Inflammatory macrophage treated with lipopolysaccharide for 4 hours (primary cell): ENCODE measurements at places on chromosomes 6 and 20.

DNA sequence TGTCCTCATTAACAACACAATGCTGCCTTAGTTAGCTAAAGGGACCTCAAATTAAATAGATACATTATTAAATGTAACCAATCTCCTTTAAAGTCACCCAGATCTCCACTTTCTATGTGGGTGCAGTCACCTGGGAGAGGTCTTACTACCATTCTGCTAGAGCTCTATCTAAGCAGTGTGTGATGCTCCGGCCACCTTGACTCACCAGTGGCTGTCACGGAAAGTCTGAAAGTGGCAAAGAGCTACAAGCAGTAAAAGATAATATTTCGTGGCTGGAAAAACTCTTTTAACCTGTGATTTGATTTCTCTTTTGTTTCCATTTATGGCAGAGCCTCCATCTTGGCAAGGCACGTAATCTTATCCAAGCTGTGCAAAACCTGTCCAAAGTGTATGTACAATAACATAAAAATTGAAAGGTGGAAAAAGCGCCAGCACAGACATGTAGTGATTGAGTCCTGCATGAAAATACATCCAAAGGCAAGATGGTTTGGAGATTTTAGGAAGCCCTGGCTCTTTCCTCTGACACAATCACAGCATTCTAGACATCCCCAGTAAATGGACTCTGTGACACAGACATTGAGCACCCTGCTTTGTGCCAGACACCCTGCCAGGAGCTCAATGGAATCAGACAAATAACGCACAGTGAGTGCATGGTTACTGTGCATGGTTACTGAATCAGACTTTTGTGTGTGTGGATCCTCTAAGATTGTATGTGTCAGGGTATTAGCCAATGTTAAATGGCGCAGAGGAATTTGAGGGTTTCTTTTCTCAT lies 116.6 kb downstream of the ADAT2 start:
- DNase-seq: no peak

DNA sequence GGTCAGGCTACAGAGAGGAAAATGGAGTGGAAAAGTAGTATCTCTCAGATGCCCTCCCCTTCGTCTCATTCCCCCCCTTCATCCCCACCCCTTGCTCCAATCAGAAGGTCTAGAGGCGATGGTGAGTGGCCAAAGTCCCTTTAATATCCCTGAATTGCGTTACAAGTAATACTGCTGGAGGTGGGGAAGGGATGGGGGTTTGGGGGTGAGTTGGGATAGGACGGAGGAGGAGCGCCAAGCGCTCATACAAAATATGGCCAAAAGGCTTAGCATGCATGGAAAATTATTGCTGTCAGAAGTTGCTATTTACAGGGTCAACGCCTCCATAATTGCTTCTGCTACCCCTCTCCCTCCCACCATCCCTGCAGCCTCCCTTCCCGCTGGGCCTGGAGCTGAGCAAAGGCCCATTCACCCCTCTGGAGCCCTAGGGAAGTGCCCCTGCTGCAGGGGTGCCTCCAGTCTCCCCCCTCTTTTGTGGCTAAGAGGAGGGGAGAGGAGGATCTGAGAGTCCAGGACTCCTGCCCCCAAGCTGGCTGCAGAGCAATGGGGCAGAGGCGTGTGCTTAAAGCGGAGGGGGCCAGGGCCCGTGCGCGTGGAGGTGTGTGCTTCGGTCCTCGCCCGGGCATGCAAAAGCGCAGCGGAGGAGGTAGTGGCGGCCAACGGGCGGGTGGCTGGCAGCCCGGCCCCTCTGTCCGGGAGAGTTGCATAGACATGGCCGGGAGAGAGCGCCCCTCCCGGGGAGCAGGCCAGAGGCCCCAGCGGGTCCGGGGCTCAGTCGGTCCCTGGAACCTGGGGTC lies 8.7 kb upstream of the SRXN1 start:
- no peak for DNase-seq

DNA sequence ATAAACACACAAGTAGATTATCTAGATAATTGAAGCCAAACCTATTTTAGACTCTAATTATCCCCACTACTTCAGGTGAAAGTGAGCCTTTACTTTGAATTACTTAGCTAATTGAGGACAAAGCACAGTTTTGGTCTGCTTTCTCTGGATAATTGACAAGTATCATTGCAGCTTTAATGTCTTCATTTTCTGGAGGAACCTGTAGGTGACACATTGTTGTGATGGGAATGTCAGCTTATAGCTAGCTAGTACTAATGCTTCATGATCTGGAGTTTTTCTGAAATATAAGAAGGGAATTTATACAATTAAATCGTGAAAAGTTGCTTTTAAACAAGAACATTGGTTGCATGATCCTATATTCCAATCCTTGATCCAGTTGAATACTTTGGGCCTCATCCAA lies 319.3 kb upstream of the CITED2 start:
- no peak for DNase-seq

DNA sequence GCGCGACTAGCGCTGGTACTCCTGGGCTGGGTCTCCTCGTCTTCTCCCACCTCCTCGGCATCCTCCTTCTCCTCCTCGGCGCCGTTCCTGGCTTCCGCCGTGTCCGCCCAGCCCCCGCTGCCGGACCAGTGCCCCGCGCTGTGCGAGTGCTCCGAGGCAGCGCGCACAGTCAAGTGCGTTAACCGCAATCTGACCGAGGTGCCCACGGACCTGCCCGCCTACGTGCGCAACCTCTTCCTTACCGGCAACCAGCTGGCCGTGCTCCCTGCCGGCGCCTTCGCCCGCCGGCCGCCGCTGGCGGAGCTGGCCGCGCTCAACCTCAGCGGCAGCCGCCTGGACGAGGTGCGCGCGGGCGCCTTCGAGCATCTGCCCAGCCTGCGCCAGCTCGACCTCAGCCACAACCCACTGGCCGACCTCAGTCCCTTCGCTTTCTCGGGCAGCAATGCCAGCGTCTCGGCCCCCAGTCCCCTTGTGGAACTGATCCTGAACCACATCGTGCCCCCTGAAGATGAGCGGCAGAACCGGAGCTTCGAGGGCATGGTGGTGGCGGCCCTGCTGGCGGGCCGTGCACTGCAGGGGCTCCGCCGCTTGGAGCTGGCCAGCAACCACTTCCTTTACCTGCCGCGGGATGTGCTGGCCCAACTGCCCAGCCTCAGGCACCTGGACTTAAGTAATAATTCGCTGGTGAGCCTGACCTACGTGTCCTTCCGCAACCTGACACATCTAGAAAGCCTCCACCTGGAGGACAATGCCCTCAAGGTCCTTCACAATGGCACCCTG lies 1.6 kb downstream of the TPBG start:
- DNase-seq: no peak

DNA sequence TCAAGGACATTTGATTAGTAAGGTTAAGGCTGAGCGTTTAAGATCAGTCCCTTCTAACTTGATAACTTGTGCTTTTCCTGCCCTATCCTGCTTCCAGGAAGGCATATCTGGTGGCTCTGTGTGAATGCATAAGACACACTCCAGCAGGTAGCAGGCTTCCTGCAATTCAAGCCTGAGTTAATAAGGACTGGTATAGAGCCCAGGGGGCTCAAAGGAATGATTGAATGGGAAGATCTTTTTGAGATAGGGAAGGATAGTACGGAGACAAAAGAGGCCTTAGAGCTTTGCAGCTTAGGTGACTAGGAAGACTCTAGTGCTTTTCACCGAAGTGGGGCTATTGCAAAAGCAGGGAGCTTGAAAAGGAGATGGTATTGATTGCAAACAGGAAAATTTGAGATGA lies 307.1 kb downstream of the GRIK2 start:
- no peak for DNase-seq

- no peak for DNase-seq
These were observed 81.9 kb upstream of the IYD start for GRCh38 chr6:150286912-150287311.

DNA sequence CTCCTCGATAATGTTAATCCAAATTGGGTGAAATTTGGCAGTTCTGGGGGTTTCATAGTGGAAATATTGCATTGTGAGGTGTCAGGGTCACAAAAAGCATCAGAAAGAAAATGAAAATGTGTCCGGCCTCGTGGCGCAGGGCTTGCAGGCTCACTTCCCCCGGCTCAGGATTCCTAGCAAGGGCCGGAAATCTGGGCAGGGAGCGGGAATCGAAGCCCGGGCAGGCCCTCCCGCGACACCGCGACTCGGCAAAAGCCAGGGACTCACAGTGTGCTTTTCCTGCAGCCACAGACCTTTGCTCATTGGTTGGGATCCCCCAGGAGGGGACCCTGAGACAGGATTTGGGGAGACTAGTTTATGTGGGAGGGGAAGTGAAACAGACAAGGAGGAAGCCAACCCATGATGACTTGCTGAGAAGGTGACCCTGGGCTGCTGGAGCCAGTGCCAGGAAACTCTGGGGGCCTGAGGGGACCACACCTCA lies 847 bp upstream of the CD93 start:
- DNase-seq: peak; percentile 64

GRCh38 chr6:157688960-157689599 lies 134.0 kb upstream of the SNX9 start:
- DNase-seq: no peak

GRCh38 chr20:6819599-6819998 lies 52.1 kb downstream of the BMP2 start:
- DNase-seq: no peak

DNA sequence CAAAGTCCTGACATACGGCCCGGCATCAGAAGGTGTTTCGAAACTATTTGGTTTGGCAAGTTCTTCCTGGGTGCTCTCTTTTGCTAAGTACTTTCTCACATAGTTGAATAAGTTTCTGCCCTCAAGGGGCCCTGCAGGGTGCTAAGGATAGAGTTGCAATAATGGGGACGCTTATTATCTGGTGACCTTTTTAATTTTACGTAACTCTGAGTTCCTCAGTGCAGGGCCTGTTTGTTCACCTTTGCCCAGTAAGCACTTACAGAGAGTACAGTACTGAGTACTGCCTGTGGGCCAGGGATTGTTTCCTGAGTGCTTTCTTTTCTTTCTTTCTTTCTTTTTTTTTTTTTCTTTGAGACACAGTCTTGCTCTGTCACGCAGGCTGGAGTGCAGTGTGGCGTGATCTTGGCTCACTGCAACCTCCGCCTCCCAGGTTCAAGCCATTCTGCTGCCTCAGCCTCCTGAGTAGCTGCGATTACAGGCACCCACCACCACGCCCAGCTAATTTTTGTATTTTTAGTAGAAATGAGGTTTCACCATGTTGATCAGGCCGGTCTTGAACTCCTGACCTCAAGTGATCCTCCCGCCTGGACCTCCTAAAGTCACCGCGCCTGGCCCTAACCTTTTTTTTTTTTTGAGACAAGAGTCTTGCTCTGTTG lies 4.5 kb upstream of the PXMP4 start:
- peak; percentile 61 for DNase-seq

DNA sequence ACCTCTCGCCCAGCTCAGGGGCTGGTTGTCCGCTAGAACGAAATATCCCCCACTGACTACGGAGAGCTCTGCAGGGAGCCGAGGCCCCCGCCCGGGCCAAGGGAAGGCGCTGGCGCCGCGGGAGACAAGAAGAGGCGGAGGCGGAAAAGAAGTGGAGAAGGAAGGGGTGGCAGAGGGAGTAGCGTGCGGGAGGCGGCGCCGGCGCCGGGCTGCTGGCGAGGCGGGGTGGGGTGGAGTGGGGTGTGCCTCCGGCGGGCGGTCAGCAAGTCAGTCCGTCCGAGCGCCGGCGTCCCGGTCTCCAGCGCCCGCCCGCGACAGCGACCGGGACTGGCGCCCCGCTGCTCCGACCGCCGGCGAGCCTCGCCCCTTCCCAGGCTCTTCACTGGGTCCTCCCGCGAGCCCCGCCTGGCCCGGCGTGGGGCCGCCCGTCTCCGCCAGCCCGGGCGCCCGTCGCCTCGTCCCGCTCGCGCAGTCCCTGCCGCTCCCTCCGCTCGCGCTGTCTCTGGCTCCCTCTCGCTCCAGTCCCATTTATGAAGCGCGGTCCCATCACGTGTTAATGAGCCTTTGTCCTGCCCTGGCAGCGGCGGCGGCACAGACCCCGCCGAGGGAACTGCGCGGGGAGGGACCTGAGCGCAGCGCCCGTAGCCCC lies at the start of gene CNR1:
Gene CNR1, minus strand, starts transcription at position 504 of the 649 bp plus-strand sequence. CDS start 21,073 bp downstream, outside the sequence.
- peak; percentile 8 for DNase-seq

DNA sequence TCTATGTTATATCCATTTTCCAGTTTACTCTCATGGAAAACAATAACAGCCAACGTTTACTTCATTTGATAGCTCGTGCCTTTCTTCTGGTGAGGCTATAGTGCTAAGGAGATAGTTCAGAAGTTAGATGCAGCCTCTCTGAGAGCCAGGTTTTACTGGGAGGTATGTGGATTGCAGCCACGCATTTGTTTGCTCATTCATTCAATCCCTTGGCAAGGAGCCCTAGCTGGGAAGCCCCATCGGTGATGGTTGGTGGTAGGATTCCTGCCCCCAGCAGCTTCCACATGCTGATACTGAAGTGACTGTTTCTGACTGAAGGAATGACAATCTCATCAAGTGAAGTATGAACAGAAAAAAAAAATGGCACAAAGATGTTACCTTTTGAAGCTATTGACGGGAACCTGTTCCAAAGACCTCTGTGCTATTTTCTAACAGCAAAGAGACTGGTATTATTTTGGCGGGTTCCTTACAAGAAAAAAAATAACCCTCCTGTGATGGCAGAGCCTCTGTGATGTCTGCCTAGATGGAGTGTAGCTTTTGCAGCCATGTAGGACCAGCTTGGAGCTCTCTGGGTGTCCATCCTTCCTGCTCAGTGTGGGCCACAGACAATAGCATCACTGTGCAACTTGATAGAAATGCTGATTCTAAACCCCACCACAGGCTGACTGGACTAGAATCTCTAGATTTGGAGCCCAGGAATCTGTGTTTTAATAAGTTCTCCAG lies 30.6 kb downstream of the SNAP25 start:
- no peak for DNase-seq

DNA sequence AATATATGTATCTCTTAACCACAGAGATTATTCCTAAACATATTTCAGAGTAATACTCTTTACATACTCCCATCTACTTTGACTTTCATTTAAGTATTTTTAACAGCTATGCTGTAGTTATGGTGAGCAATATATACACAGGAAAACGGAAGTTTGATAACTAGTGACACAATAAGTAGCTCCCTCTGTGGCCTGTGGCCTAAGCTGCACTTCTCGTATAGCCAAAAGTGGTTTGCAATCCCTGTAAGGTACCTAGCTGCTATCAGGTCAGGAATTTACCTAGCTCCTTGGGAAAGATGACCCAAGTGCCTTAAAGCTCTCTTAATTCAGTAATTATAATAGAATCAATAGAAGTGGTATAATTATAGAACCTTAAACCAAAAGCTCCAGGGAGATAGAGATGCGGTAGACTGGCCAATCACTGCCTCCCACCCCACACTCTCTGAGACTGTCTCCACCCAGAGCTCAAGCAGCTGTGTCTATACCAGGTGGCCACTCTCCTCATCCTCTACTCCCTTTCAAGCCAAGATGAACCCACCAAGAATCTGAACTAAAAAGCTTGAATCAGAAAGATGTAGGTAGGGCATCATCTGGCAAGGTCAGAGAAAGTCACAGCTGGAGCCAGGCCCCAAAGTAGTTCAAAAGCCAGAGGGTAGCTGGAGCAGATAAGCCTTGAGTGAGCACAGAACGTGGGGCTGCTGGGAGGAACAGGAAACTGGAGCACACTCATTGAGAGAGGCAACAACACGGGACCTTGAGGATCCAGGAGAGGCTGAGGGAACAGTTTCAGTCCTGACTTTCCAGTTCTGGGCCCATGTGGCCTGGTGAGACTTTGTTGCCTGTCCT lies 84.9 kb upstream of the ASF1A start:
- peak; percentile 76 for DNase-seq

DNA sequence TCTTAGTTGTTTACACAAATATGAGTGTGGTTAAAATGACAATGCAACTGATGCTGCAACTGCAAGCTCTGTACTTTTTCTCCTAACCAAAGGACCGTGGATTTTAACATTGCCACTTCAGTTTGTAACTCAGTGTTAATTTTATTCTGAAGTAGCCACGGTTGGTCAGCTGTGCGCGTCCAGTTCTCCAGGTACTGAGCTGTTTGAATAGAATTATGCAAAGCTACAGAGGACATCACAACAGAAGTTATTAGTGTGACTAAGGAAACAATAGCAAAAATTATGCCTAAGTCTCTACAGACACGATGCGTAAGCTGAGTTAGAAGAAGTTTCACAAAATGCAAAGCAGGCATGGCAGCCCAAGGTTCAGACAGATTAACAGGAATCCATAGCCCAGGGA lies 4.4 kb upstream of the ABHD12 start:
- no peak for DNase-seq
